ENCODE measurements at places on chromosomes 5 and 9.

GRCh38 chr9:94110821-94111252 lies 26.6 kb downstream of the PTPDC1 start:
- no peak for DNase-seq

DNA sequence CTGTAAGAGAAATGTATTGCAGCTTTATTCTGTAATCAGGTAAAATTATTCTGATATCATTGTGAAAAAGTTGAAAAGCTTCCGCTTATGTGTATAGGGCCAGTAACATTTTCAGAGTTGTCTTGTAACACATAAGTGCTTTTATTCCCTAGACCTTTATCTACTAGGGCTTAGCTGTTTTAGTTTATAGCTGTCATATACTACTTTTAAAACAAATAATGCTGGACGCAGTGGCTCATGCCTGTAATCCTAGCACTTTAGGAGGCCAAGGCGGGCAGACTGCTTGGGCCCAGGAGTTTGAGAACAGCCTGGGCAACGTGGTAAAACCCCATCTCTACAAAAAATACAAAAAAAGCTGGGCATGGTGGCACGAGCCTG lies 33.1 kb downstream of the SLC25A51 start:
- no peak for DNase-seq

DNA sequence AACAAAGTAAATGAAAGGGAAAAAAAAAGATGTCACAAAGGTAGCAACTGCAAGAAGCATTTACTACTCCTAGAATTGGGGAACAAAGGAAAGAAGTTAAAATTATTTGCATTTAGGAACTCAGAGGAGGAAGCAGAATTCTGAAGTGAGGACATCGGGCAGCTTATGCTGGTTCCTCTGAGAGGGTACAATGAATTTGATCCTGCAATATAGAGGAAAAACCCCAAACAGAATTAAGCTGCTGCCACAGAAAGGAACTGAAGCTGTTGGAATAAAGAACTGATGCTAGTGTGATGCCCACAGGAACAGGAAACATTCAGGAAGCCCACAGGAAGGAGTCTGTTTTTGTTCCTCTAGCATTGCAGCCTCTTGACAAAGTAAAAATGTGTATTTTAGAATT lies 22.3 kb upstream of the TBCA start:
- no peak for DNase-seq

DNA sequence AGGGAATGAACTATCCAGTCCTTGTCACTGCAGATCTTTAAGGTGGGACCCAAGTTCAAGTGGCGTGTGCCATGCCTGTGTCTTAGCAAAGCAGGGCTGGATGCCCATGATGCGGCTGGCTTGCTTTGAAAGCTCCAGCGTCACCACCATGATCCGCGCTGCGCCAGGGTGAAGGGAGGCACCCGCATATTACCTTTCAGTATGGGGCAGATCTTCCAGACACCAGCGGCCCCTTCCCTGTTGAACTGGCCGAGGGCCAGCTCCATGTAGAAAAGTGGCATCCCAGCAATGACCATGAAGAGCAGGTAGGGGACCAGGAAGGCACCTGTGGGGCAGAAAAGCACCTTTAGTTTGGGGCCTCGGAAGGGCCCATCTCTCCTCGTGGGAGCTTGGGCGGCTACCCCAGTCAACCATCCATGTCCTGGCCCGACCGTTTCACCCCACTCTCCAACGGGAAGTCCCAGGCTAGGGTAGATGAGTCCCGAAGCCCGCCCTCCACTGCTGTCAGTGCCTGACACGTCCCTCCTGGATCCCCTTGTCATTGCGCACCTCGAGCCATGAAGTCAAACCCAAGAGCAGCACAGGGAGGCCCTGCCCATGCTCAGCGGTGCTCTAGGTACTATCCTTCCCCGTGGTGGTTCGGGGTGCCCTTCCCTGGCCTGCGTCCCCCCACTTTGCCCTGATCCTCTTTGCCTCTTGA lies 3.9 kb downstream of the SLC6A3 start:
- no peak for DNase-seq

DNA sequence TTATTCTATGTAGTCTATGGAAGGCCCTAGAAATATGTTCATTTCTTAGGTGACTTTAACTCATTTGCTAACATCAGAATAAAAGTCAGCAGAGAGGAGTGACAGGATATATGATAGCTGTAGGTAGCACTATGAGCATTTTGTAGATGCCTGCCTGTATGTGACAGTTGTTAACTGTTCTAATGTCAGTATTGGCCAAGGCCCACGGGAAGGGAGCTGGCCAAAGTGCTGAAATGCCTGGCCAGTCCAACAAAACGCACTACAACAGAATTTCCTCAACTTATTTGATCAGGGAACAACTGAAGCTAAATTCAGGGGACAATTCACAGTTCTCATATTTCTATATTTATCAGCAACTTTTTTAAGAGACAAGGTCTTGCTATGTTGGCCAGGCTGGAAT lies 20.8 kb downstream of the SV2C start:
- DNase-seq = peak; percentile 78

GRCh38 chr5:99348597-99348996 lies 419.8 kb upstream of the CHD1 start:
- no peak for DNase-seq
